ENCODE measurements at places on chromosomes 4 and X. TPM values are rescaled to one million over a fixed set of nuclear protein-coding genes. Genes with fewer than 3 reads are reported as not detected.

Gene COL25A1
- 1.1 TPM for total RNA-seq

DNA sequence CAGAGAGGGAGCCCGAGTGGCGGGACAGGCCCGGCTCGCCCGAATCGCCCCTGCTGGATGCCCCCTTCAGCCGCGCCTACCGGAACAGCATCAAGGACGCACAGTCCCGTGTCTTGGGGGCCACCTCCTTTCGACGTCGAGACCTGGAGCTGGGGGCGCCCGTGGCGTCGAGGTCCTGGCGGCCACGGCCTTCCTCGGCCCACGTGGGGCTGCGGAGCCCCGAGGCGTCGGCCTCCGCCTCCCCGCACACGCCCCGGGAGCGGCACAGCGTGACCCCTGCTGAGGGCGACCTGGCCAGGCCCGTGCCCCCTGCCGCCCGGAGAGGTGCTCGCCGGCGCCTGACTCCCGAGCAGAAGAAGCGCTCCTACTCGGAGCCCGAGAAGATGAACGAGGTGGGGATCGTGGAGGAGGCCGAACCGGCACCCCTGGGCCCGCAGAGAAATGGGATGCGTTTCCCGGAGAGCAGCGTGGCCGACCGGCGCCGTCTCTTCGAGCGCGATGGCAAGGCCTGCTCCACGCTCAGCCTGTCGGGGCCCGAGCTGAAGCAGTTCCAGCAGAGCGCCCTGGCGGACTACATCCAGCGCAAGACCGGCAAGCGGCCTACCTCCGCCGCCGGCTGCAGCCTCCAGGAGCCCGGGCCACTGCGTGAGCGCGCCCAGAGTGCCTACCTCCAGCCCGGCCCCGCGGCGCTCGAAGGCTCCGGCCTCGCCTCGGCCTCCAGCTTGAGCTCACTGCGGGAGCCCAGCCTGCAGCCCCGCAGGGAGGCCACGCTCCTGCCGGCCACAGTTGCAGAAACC lies 156.9 kb downstream of the SOWAHB start:
- no peak for DNase-seq

DNA sequence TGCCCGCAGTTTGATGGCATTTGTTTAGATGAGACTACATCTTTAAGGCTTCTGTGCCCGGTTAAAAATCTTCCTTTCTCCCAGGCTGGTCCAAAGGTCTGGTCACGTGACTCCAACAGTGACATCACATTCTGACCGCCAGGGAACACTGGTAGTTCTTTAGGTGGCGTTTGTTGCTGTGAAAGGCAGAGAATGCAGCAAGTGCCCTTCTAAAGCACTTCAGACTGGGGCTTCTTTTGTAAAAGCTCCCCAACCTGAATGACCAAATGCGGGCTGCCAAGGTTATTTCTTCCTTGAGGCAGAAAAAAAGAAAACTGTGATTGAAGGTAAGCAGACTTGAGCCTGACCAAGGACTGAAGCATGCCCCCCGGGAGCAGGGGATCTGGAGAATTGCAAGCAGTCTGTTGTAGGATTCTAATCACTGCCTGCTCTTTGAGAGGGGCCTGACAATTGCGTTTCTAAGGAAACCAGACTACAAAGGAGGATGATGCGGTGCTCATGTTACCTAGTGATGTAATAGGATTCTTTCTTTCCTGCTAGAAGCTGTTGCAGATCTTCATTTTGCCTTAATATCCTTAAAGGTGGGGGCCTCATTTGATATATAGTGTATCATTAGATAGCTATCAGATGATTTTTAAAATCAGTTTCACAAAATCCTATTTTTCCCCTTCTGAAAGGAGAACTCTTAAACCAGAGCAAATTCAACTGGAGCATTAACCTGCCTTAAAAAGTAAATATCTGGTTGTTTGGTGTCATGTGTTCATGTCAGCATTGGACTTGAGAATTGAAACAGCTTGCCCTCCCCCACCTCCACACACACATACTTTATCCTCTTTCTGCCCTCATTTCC lies 133.1 kb downstream of the AKAP4 start:
- DNase-seq: peak; percentile 60

GRCh38 chr4:150990250-150990649 lies 24.8 kb downstream of the LRBA start:
- no peak for DNase-seq

DNA sequence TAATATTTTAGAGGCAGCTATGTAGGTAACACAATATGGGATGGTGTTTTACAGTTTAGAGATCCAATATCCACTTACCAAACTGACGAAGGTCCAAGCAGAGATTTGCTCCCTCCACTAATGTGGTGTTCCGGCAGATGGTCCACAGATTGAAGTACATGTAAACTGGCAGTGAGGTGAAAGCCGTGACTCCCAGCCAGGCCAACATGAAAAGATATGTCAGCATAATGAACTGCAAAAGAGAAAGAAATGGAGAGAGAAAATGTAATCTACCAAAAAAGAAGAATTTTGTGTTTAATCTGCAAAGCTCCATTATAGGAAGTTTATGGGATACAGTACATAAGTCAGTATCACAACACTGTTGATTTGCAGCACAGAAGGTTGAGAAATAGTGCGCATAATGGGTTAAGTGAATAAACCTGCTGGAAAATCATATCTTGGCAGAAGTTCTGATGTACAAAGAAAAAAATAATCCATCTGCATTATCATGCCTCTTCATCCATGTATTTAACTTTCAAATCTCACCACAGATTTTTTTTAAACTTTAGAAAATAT lies 160.2 kb downstream of the GPM6A start:
- peak; percentile 31 for DNase-seq

DNA sequence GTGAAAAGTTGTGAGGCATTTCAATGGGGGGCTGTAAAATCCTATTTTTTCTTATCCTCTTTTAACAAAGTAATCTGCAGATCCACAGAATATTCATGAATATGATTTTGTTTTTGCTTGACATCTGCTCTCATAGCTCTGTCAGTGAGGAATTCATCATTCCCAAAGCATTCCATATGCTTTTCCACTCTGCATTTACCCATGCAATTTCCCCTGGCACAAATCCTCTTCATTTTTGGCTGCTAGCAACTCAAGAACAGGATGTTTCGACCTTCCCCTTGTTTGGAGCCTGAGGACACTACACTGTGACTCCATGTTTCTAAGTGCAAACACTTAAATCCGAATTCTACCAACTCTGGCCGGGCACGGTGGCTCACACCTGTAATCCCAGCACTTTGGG lies 48.5 kb downstream of the KLHL15 start:
- DNase-seq: no peak

Data from glutamatergic neuron (in vitro differentiated cells).